HCT116 (cell line): ENCODE measurements at places on chromosomes 1 and 21.
A peak's percentile ranks its signal among the peaks of the same experiment; 100 is the strongest.

- H3K27ac ChIP-seq, result no peak overlapping the region
- H3K27me3 ChIP-seq, result no peaks in the 10 kb centered on the region
- no peaks in the 10 kb centered on the region for H3K4me1 ChIP-seq
These were observed 47.8 kb downstream of the PACC1 start for GRCh38 chr1:212366901-212367300.

GRCh38 chr1:119375366-119375765 lies 6.8 kb downstream of the HAO2 start:
- no peaks in the 10 kb centered on the region for H3K36me3 ChIP-seq
- H3K27me3 ChIP-seq, result 0 out of 2 replicates have a peak, but pooled peaks cover under 1% of the 10 kb centered on the region

DNA sequence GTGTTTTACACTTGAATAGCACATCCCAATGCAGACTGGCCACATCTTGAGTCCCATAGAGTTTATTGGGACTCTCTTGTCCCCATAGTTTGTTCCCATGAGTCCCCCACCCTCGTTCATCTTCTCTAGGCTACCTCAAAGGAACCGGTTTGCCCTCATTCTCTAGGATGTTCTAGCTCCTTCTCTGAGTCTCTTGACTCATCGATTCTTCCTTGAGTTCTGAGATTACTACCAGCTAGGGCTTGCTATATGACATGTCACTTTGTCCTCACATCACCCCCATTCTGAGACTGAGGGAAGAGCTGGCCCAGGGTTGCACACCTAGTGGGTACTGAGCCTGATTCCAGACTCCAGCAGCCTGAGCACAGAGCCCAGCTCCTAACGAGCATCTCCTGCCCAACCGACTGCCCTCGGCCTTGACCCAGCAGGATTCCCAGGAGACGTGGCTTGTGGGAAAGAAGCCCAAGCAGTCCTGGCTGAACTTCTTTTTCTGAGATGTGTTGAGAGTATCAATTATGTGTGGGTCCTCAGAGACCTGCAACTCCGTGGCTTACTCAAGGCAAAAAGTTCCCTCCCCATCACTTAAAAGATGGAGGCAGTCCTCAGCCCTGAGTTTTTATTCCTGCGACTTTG lies 42.0 kb downstream of the TMEM51 start:
- no peak overlapping the region for H3K27ac ChIP-seq
- no peak for DNase-seq
- no peak overlapping the region for H3K4me3 ChIP-seq
- H3K27me3 ChIP-seq, result no peaks in the 10 kb centered on the region
- H3K4me1 ChIP-seq, result peaks cover 73% of the 10 kb centered on the region
- H3K36me3 ChIP-seq, result no peaks in the 10 kb centered on the region; the same call in 1 of the 2 replicates

DNA sequence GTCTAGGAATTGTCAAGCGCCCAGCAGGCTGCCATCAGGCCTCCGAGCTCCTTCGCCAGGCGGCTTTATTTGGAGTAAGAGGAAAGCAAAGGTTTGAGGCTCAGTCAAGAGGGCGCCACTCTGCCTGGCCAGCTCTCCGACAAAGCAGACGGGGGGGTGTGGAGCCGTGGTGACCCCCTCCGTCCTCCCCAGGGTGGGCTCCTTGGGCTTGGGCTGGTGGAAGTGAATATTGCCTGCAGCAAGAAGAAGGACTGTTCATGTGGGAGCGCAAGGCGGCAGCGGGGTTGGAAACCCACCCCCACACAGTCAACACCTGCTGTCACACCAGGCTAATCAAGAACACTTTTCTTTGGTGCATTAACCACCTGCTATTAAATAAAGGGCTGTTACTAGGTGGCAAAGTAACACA lies 14.6 kb downstream of the EPHX1 start:
- H3K4me3 ChIP-seq, result no peak overlapping the region
- H3K4me1 ChIP-seq, result no peaks in the 10 kb centered on the region
- DNase-seq, result no peak
- no peaks in the 10 kb centered on the region for H3K36me3 ChIP-seq
- H3K27ac ChIP-seq, result no peak overlapping the region
- no peaks in the 10 kb centered on the region for H3K27me3 ChIP-seq

- no peaks in the 10 kb centered on the region for H3K27me3 ChIP-seq
- H3K36me3 ChIP-seq, result no peaks in the 10 kb centered on the region
- no peak for DNase-seq
- no peak overlapping the region for H3K27ac ChIP-seq
- H3K4me1 ChIP-seq, result no peaks in the 10 kb centered on the region
- H3K4me3 ChIP-seq, result no peak overlapping the region
These were observed 1.3 kb downstream of the KRTAP12-3 start for GRCh38 chr21:44658913-44659595.

- no peaks in the 10 kb centered on the region for H3K4me1 ChIP-seq
- DNase-seq, result no peak
- H3K36me3 ChIP-seq, result no peaks in the 10 kb centered on the region
- H3K4me3 ChIP-seq, result no peak overlapping the region
These were observed 450.1 kb upstream of the BEND5 start for GRCh38 chr1:49226758-49227157.

GRCh38 chr1:54312796-54313316 lies 93.3 kb downstream of the SSBP3 start:
- no peak for DNase-seq
- H3K4me3 ChIP-seq, result no peak overlapping the region
- peaks cover 16% of the 10 kb centered on the region for H3K4me1 ChIP-seq
- no peaks in the 10 kb centered on the region for H3K27me3 ChIP-seq
- no peaks in the 10 kb centered on the region for H3K36me3 ChIP-seq
- H3K27ac ChIP-seq, result no peak overlapping the region

DNA sequence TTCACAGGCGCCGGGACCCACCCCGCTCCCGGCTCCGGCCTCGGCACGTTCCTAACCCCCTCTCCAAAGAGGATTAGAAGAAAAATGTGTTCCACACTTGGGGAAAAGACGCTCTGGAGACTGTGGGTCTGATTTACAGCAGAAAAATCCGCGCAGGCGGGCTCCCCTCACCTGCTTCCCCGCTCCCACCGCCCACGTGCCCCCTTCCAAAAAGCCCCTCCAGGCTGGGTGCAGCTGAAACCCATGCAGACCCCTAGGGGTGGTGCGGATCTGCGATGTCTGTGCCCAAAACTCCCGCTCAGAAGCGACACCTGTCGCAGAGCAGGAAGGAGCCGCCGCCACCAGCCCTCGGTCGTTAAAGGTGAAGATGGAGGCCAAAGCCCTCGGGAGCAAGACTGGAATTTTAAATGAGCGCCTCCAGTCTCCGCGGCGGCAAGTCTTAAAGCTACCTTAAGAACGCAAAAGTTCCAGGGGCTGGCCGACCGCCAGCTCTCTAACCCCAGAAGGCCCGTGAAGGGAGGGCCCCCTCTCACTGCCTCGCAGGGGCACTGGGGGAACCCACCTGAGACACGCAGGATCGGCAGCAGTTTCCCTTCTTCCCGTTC lies 688 bp upstream of the CHD5 start:
- H3K27me3 ChIP-seq, result no peaks in the 10 kb centered on the region
- H3K36me3 ChIP-seq, result no peaks in the 10 kb centered on the region
- peaks cover 26% of the 10 kb centered on the region for H3K4me1 ChIP-seq
- DNase-seq, result no peak
- no peak overlapping the region for H3K4me3 ChIP-seq
- H3K27ac ChIP-seq, result no peak overlapping the region

- peak overlapping the region; percentile 29; the same call in 1 of the 2 replicates for H3K4me3 ChIP-seq
- peaks cover 51% of the 10 kb centered on the region for H3K4me1 ChIP-seq
- peak overlapping the region; percentile 69 for H3K27ac ChIP-seq
- peak; percentile 87 for DNase-seq
These were observed 44.2 kb upstream of the ARHGAP29 start for GRCh38 chr1:94281361-94282142.

DNA sequence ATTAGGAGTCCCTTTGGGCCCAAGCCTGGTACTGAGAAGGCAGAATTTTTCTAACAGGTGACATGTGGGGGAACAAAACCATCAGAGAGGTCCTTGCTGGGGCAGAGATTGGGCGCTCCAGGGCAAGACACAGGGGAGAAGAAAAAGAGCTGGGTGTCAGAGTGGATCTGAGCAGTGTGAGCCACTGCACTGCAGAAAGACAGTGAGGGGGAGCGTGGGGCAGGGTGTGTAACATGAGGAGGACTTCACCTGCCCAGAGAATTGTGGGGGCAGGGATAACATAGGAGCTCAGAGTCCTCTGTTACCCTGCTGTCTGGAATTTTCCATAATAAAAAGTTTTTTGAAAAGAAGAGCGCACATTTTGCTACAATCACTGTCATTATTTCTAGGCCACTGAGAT lies 25.5 kb upstream of the CSF3R start:
- no peaks in the 10 kb centered on the region for H3K4me1 ChIP-seq
- DNase-seq, result no peak
- peaks cover 7% of the 10 kb centered on the region for H3K27me3 ChIP-seq
- no peaks in the 10 kb centered on the region for H3K36me3 ChIP-seq
- H3K27ac ChIP-seq, result no peak overlapping the region

- H3K27ac ChIP-seq, result no peak overlapping the region
- H3K36me3 ChIP-seq, result no peaks in the 10 kb centered on the region
- DNase-seq, result no peak
- no peaks in the 10 kb centered on the region for H3K4me1 ChIP-seq
- no peak overlapping the region for H3K4me3 ChIP-seq
- H3K27me3 ChIP-seq, result no peaks in the 10 kb centered on the region
These were observed 525.3 kb upstream of the ADGRL4 start for GRCh38 chr1:79531790-79532189.

DNA sequence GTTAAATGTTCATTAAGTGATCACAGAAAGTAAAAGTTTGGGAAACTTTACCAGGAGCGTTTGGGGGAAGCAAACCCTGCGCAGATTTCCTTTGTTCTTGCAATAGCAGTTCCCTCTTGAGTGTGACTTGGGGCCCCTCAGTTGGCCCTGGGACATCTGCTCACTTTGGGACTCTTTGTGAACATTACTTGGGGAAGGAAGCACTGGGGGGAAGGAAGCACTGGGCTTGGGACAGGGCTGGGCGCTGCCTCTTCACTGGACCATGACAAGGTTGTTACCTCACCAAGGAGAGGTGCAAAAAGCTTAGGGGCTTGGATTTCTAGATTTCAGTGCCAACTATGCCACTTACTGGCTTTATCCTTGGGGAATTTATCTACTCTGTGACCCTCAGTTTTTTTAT lies 63.5 kb downstream of the ETS2 start:
- no peaks in the 10 kb centered on the region for H3K27me3 ChIP-seq
- no peaks in the 10 kb centered on the region for H3K36me3 ChIP-seq
- no peak overlapping the region for H3K27ac ChIP-seq
- no peaks in the 10 kb centered on the region for H3K4me1 ChIP-seq
- DNase-seq, result no peak

DNA sequence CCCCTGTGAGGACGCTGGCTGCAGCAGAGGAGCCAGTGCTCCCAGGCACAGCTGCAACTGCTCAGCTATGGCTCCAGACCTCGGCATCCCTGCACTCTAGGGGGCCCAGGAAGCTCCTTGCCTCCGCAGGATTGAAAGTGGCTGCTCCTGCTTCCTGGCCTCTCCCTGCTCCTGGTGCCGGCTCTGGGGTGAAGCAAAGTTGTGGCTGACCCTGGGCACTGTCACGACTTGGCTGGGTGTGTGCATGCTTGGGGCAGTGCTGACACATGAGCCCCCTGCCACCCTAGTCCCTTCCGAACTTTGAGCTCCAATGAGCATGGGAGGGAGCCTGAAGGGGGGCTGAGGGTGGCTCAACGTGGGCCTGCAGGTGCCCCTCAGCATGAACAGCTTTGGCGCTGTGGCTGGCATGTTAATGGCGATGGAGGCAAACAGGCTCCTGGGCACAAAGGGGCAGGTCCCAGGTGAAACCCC lies 1512.2 kb downstream of the KCNT2 start:
- no peak overlapping the region for H3K4me3 ChIP-seq
- no peak for DNase-seq
- peaks cover 18% of the 10 kb centered on the region for H3K4me1 ChIP-seq
- H3K36me3 ChIP-seq, result no peaks in the 10 kb centered on the region
- no peaks in the 10 kb centered on the region for H3K27me3 ChIP-seq
- H3K27ac ChIP-seq, result no peak overlapping the region

GRCh38 chr21:45539796-45540600 lies 2.2 kb downstream of the SLC19A1 start:
- H3K36me3 ChIP-seq, result peaks cover 19% of the 10 kb centered on the region; the same call in 1 of the 2 replicates
- peaks cover 18% of the 10 kb centered on the region for H3K4me1 ChIP-seq
- no peak overlapping the region for H3K27ac ChIP-seq
- DNase-seq, result no peak

- no peaks in the 10 kb centered on the region for H3K27me3 ChIP-seq
- DNase-seq, result peak; percentile 83
- H3K27ac ChIP-seq, result peak overlapping the region; percentile 62; the same call in 1 of the 2 replicates
- H3K4me3 ChIP-seq, result peak overlapping the region; percentile 50
- H3K36me3 ChIP-seq, result no peaks in the 10 kb centered on the region
- H3K4me1 ChIP-seq, result peaks cover 24% of the 10 kb centered on the region
These were observed 17.2 kb downstream of the CASZ1 start for GRCh38 chr1:10779201-10779600.

DNA sequence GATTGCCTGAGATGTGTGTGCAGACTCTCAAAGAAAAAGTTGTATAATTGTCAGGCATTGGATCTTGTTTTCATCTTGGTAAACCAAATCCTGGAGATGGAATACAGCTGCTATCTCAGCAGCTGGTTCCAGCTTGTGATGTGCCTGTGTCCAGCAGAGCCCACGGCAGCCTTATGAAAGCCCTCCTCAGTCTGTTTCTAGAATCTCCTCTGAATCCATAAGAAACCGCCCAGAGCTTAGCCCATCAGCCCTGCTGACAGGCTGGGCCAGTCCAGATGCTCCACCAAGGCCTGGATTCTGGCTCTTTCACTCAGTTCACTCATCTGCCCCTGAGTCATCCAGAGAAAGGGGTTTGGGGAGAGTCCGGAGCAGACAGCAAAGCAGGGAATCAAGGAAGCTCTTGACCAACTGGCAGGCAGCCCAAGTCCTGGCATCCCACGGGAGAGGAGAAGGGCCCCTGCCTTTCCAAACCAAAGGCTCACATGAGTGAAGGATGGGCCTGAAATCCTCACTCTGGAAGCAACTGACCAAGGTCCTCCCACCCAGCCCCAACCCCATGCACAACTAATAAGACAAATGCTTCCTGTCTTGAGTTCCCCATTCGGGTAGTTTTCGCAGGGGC lies 45.7 kb downstream of the NAV1 start:
- H3K36me3 ChIP-seq, result no peaks in the 10 kb centered on the region
- no peak overlapping the region for H3K27ac ChIP-seq
- no peak for DNase-seq
- peaks cover 20% of the 10 kb centered on the region for H3K27me3 ChIP-seq
- no peak overlapping the region for H3K4me3 ChIP-seq

GRCh38 chr1:216222288-216222687 lies 201.0 kb downstream of the USH2A start:
- no peak overlapping the region for H3K4me3 ChIP-seq
- H3K36me3 ChIP-seq, result no peaks in the 10 kb centered on the region
- no peak for DNase-seq
- H3K27ac ChIP-seq, result no peak overlapping the region
